ENCODE measurements at places on chromosomes 3 and 15. TPM values are rescaled to one million over a fixed set of nuclear protein-coding genes. Genes with fewer than 3 reads are reported as not detected.

Gene INSYN1
- 10.4 TPM for total RNA-seq

Gene DLL4
- total RNA-seq, result not detected

Gene LMAN1L
- total RNA-seq, result not detected

Gene CYFIP1
- 129 TPM for total RNA-seq

Gene KNG1
- not detected for total RNA-seq

Gene RTP1
- total RNA-seq, result not detected

Gene CLPX
- total RNA-seq, result 28.3 TPM

- no peak for DNase-seq
- no peaks in the 10 kb centered on the region for H3K4me1 ChIP-seq
- no peak overlapping the region for H3K27ac ChIP-seq
- peaks cover 4% of the 10 kb centered on the region for H3K27me3 ChIP-seq
- no peak overlapping the region for H3K4me3 ChIP-seq
These were observed 342.2 kb upstream of the ROPN1 start for GRCh38 chr3:124333931-124334640.

- peak overlapping the region; percentile 50 for H3K27ac ChIP-seq
- H3K27me3 ChIP-seq, result no peaks in the 10 kb centered on the region
These were observed 406.2 kb downstream of the RBMS3 start for GRCh38 chr3:29686889-29687592.

DNA sequence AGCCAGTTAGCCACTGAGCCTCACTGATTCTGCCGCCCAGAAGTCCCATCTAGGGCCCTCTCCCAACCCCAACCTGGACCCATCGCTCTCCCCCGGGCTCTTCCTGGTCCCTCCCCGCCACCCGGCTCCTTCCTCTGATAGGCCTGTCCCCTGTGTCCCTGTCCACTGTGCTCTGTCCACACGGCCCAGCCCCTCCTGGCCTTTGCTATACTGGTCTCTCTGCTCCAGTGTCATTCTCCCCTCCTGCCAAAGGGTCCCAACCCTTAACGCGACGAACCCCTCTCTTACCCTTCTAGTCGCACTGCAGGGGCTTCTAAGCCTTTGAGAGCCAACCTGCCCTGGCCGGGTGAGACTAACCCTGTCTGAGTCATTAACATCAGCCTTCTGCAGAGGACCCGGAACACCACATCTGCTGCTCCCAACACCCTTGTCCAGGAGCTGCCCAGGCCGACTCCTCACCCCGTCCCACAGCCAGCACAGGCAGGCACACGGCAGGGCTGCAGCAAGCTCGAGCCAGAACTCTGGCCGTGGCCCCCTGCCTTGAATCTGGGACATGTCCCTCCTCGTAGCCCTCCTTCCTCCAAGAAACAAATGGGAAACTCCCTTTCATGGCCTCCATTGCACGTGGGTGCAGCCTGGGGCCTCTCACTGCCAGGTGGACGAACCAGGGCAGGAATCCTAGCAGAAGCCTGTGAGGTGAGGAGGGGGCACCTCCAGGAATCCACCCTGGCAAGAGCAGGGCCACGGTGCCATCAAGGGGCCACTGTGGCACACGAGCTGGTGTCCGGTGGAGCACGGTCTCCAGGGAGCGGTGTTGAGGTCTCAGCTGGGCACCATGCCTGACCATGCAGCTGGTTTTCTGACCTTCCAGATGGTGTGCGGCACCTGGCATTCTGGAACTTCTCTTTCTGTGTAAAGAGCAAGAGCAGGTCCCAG lies 140.9 kb upstream of the IQSEC1 start:
- H3K27me3 ChIP-seq, result no peaks in the 10 kb centered on the region
- DNase-seq, result no peak
- H3K4me1 ChIP-seq, result no peaks in the 10 kb centered on the region
- H3K27ac ChIP-seq, result no peak overlapping the region
- H3K36me3 ChIP-seq, result no peaks in the 10 kb centered on the region
- no peak overlapping the region for H3K4me3 ChIP-seq

GRCh38 chr3:158950178-158950901 lies 148.5 kb downstream of the MFSD1 start:
- no peak for DNase-seq
- no peaks in the 10 kb centered on the region for H3K36me3 ChIP-seq
- H3K27me3 ChIP-seq, result no peaks in the 10 kb centered on the region
- no peak overlapping the region for H3K27ac ChIP-seq
- no peaks in the 10 kb centered on the region for H3K4me1 ChIP-seq
- H3K4me3 ChIP-seq, result no peak overlapping the region

DNA sequence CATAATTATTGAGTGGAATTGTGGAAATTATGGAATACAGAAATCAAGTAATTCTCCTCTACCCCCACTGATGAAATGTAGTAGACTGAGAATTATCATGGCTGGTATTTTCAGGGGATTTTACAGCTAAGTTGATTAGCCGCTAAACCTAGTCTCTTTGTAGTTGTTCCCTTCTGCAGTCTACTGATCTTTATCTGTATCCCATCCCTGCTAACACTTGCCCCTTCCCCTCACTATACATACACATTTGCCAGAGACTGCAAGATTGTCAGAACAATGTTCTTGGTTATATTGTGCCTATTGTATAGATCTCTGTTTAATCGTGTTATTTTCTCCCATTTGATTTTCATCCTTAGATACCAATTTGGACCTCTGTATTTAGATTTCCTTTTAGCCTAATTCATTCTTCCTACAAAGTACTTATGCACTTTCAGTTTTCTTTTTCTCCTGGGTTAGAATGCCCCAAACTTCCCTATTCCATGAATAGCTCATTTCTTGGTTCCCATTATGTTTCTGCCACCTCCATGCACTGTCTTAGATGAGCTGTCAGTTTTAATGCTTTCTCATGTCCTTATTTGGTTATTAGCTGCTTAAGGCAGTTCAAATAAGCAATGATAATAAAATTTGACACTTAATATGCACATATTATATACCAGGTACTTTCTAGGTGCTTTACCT lies 86.9 kb downstream of the CDIN1 start:
- H3K4me1 ChIP-seq, result no peaks in the 10 kb centered on the region
- 0 out of 2 replicates have a peak, but pooled peaks cover 4% of the 10 kb centered on the region for H3K36me3 ChIP-seq
- H3K27ac ChIP-seq, result no peak overlapping the region
- no peak overlapping the region for H3K4me3 ChIP-seq
- no peak for DNase-seq

GRCh38 chr3:172751175-172751704 lies 714 bp downstream of the ECT2 start:
- peaks cover 30% of the 10 kb centered on the region for H3K4me1 ChIP-seq
- H3K4me3 ChIP-seq, result peak overlapping the region; percentile 88
- peak; percentile 66 for DNase-seq
- H3K27me3 ChIP-seq, result no peaks in the 10 kb centered on the region

DNA sequence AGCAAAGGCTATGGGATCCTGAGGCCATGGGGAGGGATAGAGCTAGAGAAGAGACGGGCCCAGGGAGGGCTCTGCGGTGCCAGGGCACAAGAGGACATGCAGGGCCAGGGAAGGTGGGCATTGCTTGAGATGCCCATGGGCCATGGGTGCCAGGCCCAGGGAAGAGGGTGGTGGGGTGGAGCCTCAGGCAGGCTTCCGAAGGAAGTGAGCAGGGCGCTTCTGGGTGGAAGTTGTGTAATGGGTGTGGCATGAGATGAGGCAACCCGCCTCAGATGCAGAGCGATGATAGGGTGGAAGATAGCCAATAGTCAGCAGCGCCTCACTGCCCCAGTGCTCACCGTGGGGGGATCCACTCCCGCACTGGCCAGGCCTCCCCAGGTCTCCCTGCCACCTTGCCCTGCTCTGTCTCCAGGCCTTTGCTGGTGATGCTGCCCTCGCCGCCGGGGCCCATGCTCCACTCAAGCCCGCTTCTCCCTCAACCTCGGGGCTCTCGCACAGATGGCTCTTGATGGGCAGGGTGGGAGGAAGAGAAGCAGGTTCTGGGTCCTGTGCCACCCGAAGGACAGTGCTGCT lies 51.4 kb downstream of the DNAJB8 start:
- no peaks in the 10 kb centered on the region for H3K36me3 ChIP-seq
- peaks cover 10% of the 10 kb centered on the region for H3K4me1 ChIP-seq
- no peaks in the 10 kb centered on the region for H3K27me3 ChIP-seq
- H3K27ac ChIP-seq, result no peak overlapping the region
- DNase-seq, result no peak

DNA sequence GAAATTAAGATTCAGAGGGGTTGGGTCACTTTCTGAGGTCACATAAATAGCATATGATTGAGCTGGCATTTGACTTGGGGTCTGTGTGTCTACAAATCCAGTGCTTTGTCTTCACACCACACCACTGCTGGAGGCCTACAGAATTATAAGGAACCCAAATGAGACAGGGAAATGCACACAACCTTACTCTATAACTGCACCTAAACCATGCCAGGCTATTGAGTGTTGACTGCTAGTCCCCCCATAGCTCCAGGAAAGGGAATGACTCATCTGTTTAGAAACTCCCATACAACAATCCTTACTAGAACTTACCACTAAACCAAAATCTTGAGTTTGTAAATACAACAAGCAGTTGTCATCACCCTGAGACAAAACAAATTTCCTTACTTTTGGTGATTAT lies 16.9 kb upstream of the TSC22D2 start:
- H3K36me3 ChIP-seq, result no peaks in the 10 kb centered on the region
- H3K27ac ChIP-seq, result no peak overlapping the region
- no peaks in the 10 kb centered on the region for H3K27me3 ChIP-seq
- DNase-seq, result peak; percentile 43

GRCh38 chr15:42138968-42139386 lies 17.5 kb downstream of the PLA2G4F start:
- no peak overlapping the region for H3K4me3 ChIP-seq
- H3K27me3 ChIP-seq, result peaks cover 16% of the 10 kb centered on the region
- H3K36me3 ChIP-seq, result no peaks in the 10 kb centered on the region
- DNase-seq, result no peak
- no peaks in the 10 kb centered on the region for H3K4me1 ChIP-seq
- no peak overlapping the region for H3K27ac ChIP-seq

DNA sequence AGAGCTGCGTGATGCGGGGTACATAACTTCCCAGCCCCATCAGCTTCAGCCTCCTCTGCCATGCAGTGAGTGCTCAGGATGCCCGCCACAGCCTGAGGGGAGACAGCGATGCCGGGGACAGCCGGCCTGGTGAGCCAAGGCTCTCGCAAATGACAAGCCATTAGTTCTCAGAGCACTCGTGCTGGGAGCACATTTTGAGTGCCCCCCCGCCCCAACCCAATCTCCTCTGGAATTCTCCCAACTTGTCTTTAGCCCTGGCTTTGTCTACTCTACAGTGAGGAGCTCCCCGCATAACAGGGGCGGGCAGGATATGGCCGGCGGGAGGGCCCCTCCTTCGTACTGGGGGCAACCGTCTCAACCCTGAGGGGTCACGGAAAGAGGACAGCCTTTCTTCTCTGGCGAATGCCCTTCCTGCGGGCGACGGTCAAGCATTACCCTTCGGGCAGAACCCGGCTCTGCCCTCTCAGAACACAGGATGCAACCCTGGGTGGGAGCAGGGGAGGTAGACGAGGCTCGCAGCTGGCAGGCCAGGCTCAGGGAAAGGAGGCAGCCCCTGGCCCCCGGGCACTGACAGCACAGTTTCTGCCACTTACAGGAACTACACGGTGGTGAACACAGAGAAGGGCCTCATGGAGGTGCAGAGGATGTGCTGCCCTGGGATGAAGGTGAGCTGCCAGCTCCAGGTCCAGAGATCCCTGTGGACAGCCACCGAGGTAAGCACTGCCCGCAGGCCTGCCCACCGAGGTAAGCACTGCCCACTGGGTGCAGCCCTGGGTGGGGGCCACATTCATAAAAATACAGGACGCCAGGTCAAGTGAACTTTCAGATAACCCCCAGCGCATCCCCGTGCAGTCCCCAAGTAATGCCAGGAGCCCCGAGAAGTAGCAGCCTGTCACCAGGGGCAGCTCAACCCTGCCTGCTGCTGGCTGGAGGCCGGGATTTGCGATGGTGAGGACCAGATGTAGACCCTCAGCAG lies 141.7 kb downstream of the LRRK1 start:
- H3K27me3 ChIP-seq, result no peaks in the 10 kb centered on the region
- H3K4me1 ChIP-seq, result no peaks in the 10 kb centered on the region
- H3K4me3 ChIP-seq, result no peak overlapping the region
- H3K27ac ChIP-seq, result no peak overlapping the region

DNA sequence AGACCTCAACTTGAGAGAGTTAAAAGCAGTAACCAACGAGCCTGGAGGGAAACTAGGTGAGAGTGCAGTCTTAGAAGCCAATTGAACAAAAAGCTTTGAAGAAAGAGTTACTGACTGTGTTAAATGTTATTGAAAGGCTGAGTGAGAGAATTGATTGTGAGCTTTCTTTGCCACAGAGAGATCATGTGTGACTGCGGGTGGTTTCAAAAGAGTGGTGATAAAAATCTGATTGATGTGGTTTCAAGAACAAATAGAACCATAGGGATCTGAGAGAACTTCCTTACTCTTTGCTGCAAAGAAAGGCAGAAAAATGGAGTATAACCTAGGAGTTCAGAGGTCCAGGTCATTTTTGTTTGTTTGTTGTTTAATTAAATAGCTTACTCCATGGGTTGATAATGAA lies 759.9 kb upstream of the ALCAM start:
- H3K27me3 ChIP-seq, result no peaks in the 10 kb centered on the region
- H3K27ac ChIP-seq, result no peak overlapping the region
- H3K4me1 ChIP-seq, result no peaks in the 10 kb centered on the region
- no peak overlapping the region for H3K4me3 ChIP-seq
- no peak for DNase-seq

DNA sequence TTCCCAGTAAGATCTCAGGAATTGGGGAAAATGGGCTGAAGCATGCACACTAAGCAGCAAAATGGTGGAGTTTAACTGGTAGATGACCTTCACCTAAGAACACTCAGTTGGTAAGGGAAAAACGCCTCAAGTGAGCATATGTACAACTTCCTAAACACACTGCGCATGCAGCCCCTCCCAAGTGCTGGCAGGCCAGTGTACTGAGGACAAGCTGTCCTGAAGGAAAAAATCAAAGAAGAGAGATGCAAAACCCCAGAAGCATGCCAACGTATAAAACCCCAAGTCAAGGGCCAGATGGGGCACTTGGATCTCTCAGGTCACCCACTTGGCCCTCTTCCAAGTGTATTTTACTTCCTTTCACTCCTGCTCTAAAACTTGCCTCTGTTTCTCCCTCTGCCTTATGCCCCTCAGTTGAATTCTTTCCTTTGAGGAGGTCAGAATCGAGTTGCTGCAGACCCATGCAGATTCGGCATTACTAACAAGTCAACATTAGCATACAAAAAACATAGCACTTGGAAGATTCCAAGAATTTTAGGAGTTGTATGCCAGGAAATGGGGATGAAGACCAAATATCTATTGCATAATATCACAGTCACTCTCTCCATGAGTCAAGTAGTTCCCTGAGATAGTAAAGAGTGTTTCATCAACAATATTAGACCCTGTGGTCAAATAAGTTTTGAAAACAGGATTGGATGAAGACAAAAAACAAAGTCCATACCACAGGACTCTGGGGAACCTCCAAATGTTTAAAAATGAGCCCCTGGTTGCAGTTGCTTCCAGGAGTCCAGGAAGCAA lies 10.8 kb upstream of the FYCO1 start:
- no peak overlapping the region for H3K4me3 ChIP-seq
- DNase-seq, result peak; percentile 85
- H3K4me1 ChIP-seq, result peaks cover 17% of the 10 kb centered on the region

DNA sequence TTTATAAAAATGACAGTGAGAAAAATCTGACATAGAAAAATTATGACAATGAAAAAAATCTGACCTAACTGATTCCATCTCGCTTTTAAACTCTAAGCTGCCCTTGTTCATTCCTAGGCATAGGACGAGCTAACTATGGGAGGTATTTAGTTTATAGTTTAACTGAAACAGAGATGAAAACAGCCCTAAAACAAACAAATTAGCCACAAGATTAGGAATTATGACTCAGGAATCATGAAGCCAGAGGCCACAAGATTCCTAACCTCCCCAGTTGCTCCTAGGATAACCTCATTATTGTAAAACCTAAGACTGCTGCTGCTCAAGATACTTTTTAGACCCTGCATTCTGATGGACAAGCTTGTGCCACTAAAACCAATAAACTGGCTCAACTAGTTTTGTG lies 122.7 kb upstream of the MNS1 start:
- no peak for DNase-seq

- peak overlapping the region; percentile 98 for H3K4me3 ChIP-seq
- peaks cover 12% of the 10 kb centered on the region for H3K4me1 ChIP-seq
- no peaks in the 10 kb centered on the region for H3K27me3 ChIP-seq
- H3K36me3 ChIP-seq, result 0 out of 2 replicates have a peak, but pooled peaks cover 11% of the 10 kb centered on the region
These were observed 828 bp upstream of the ATOSA start for GRCh38 chr15:52680041-52680391.

All from GM23248 (cell line).